Right forelimb (tissue), 1 donor: ENCODE measurements at places on chromosomes 6 and 20.

- DNase-seq, result no peak
These were observed 499.6 kb upstream of the SULF2 start for GRCh38 chr20:48284837-48285236.

DNA sequence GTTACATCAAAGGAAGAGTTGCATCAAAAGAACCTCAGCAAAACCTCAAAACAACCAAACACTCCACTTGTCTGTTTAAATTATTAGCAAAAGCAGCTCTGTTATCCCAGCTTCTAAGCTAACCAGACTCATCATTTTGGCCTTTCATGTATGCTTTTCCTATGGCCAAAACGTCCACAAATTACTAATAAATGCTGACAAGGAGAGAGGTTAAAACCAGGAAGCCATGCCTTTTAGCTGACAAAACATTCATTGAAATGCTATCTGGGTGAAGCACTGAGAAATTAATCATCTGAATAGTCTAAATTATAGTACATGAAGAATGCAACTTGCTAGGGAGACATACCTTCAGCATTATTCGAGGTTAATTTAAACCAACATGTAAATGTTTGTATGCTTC, 80.6 kb downstream of the LAMA2 start:
- DNase-seq, result no peak

DNA sequence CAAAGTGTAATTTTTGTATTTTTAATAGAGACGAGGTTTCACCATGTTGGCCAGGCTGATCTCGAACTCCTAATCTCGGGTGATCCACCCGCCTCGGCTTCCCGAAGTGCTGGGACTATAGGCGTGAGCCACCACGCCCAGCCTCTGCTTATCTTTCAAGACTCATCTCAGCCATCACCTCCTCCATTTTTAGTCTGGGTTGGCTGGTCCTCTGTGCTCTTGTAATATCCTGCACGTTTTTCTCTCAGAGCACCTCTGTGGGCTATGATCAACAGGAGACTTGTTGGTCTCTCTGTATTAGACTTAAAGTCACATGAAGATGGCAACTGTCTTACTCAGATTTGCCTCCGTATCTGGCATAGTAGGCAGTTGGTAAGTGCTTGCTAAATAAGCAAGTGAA, 7.6 kb downstream of the NOTCH4 start:
- no peak for DNase-seq

DNA sequence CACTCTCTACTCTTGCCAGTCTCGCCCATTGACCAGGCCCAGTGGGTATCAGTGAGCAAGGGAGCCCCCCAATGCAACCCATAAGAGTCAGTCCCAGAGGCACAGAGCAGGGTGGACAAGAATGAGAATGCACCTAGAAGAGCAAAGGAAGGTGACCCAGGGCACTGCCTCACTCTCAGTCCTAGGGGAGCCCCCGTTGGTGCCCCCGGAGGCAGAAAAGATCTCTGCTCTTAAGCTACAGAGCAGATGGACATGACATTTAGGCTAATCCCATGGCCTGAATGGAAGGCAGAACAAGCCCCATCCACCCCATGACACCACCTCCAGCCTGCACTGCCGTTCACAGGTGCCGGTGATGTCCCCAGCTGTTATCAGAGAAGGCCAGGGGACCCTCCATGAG, 50.7 kb upstream of the PLEKHG1 start:
- DNase-seq, result no peak

DNA sequence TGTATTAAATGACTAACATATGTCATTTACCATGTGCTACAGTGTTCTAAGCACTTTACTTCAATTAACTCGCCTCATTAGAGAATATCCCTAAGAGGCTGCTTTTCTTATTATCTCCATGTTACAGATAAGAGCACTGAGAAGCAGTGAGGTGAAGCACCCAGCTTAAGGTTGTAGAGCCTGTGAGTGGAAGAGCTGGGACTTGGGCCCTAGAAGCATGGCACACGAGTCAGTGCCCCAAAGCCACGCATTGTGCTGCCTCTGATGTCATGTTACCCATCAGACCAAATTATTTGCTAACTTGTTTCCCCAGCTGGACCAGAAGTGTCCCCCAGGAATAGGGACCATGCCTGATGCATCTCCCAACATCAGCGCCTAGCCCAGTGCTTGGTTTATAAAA, 34.1 kb downstream of the POFUT1 start:
- no peak for DNase-seq
